Spinal cord (tissue), 10 donors: ENCODE measurements at places on chromosomes 5 and 9.

DNA sequence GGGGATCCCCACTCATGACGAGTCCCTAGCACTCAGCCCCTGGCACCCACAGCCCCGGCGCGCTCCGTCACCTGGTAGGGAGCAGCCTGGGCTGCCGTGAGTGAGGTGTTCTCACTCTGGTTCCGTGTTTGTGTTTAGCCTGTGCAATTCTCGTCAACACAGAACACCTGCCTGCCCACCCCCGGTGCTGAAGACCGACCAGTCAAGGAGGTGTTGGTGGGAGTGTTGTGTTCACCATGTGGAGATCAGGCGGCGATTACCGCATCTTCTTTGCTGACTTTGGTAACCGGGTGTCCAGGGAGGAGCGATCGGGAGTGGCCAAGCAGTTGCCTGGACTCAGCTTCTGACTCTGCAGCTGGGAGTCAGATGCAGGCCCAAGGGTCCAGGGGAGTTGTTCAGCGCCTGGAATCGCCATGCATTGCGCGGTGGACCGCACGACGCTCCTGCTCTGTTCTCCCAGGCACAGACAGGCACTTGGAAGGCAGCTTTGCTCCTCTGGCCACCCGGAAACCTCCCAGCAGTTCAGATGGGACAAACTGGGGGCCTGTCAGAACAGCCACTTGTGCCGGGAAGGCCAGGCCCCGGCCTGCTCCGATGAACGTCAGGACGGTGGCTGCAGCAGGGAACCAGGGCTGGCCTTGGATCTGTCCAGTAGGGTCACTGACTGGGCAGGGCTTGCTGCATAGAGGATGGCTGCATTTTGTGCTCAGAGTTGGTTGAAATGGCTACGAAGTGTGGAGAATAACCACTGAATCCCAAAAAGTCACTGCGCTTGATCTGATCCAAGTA is 28.2 kb downstream of the EXOC3 start:
- DNase-seq, result no peak

GRCh38 chr5:35476036-35476435 is 141.6 kb upstream of the SPEF2 start:
- DNase-seq, result no peak

DNA sequence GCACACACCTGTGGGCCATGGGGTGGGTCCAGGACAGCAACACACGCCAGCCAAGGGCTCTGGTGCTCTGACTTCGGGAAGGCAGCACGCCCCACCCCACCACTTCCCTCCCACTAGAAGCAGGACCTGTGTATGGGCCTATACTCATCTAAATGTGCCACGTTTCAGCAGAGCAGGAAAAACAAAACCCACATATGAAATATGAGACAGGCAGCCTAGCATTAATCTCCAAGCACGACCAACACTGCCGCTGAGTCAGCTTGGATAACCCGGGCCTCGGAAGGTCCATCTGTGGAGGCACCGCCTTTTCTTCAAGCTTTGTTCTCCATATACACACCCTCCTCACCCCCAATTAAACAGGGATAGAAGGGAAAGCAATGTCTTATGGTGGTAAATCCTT is 203.1 kb downstream of the ROR2 start:
- no peak for DNase-seq

- DNase-seq, result no peak
These were observed 949.8 kb upstream of the TYRP1 start for GRCh38 chr9:11743356-11743755.

- no peak for DNase-seq
These were observed 7.1 kb upstream of the RARS1 start for GRCh38 chr5:168479166-168479565.

DNA sequence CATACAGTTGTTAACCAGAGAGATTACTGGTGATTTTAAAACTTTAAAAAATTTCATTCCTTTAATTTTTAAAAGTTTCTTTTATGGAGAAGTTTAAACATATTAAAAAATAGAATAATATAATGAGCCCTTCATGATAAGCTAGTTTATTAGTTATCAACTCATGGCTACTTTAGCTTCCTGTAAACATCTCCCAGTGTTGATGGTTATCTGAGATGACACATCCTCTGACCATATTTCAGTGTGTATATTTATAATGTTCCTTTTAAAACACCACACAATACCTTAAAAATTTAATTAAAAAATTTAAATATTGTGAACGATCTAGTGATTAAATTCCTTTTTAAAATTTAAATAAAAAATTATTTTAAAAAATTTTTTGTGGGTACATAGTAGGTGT is 74.1 kb downstream of the IPO11 start:
- DNase-seq, result no peak

GRCh38 chr5:148565148-148565547 is 89.2 kb downstream of the HTR4 start:
- DNase-seq, result no peak

DNA sequence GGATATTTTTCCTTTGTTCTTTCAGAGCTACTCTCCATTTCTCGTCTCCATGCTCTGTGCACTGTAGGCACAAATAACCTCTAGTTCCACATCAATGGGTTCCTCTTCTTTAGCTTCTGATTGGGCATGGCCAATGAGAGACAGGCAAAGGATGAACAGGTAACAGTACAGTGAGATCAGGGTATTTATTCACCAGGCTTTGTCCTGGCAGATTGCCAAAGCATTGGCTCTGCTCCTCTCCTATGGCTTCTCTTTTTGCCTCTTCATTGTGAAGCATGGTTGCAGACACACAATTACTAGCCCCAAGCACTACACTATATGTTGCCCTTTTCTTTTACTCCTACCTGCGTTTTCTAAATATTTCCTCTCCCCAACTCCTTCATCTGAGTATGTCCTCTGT is 215.1 kb upstream of the ARRDC3 start:
- no peak for DNase-seq

DNA sequence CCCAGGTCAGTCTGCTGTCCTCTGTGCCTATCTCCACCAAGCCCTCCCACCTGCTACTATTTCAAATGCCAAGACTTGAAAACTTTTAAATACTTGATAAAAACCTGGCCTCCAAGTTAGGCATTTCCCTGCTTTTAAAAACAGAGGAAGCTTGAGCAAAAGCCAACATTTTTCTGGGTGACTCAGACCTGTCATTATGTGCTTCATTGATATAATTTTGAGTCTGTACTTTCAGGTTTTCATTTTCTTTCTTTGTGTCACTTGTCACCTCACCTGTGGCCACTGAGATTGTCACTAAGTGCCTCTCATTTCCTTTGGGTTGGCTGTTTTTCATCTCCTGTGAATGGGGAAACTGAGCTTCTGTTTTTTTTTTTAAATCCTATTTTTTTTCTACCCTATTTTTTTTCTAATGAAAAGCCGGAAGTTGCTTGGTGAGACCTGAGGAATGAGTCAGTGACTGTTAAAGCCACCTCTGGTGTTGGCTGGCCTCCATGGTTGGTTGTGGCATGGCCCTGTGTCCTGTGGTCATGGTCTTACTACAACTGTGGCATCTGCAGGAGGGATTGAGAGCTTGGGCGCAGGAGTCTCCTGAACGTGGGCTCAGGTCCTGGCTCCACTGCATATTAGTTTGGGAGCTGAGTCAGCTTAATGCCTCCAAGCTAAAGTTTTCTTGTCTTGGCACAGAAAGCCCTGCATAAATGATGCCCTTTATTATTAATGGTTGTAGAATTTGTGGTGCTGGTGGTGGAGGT is 56.7 kb downstream of the ARHGAP26 start:
- no peak for DNase-seq

GRCh38 chr5:90696153-90696552 is 137.6 kb downstream of the ADGRV1 start:
- DNase-seq, result no peak

DNA sequence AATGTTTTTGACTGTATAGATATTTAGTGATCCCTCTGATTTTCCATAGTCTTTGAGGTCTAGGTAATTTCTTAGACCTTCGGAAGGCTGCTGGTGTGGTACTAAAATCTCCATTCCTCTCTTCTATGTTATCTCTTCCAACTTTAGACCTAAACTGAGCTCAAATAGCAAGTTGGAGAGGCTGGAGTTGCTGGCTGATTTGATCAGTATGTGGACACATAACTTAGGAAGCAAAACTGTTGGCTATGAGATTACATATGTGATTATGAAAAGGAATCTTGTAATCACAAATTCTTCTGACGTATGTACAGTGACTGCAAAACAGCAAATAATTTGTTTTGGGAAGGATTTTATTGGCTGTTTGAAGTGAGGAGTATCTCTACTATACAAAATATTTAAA is 2.1 kb upstream of the SMAD5 start:
- no peak for DNase-seq

GRCh38 chr5:117752403-117752802 is 1177.8 kb upstream of the SEMA6A start:
- DNase-seq, result no peak

- DNase-seq, result no peak
These were observed 47.7 kb upstream of the TEX48 start for GRCh38 chr9:114729706-114730105.
